A549 treated with dexamethasone at 1 μM for 4 hours (cell line): ENCODE measurements at places on chromosomes 16 and 17. TPM values are rescaled to one million over a fixed set of nuclear protein-coding genes. Genes with fewer than 3 reads are reported as not detected.

HOXB5 gene
- 0.88 to 2.5 TPM (median 2.0 TPM) in 5 replicates for total RNA-seq

C16orf89 gene
- not detected in 5 replicates for total RNA-seq

CHST6 gene
- total RNA-seq, result 0.14 to 0.33 TPM (median 0.22 TPM) in 5 replicates

SOST gene
- total RNA-seq, result not detected in 5 replicates

PRSS21 gene
- 0.18 to 0.19 TPM in 2 of 5 replicates, not detected in the others for total RNA-seq

C17orf100 gene
- 1.9 to 3.0 TPM (median 2.4 TPM) in 5 replicates for total RNA-seq

MYH8 gene
- 0.02 TPM in 1 of 5 replicates, not detected in the others for total RNA-seq

SRCIN1 gene
- total RNA-seq, result 1.6 to 3.3 TPM (median 2.4 TPM) in 5 replicates

CASKIN2 gene
- total RNA-seq, result 7.3 to 14.5 TPM (median 12.9 TPM) in 5 replicates

OTOP2 gene
- 0.04 to 0.09 TPM (median 0.06 TPM) in 4 of 5 replicates, not detected in the other for total RNA-seq

GNG13 gene
- not detected in 5 replicates for total RNA-seq

CARD14 gene
- total RNA-seq, result 0.22 to 0.42 TPM (median 0.38 TPM) in 5 replicates

CACNG5 gene
- 0.11 TPM in 1 of 5 replicates, not detected in the others for total RNA-seq

GJC1 gene
- 24.4 to 34.2 TPM (median 32.2 TPM) in 5 replicates for total RNA-seq

HES7 gene
- total RNA-seq, result 2.3 to 4.9 TPM (median 3.7 TPM) in 5 replicates

MT1H gene
- total RNA-seq, result not detected in 5 replicates

CRYBA1 gene
- total RNA-seq, result not detected in 5 replicates

NPIPA5 gene
- 3.8 to 5.0 TPM (median 4.6 TPM) in 4 of 5 replicates, not detected in the other for total RNA-seq

CIBAR2 gene
- total RNA-seq, result 0.08 TPM in 1 of 5 replicates, not detected in the others

CCL16 gene
- not detected in 5 replicates for total RNA-seq

KRTAP2-2 gene
- total RNA-seq, result not detected in 5 replicates

NACA2 gene
- total RNA-seq, result 0.13 TPM in 1 of 5 replicates, not detected in the others

HSF5 gene
- not detected in 5 replicates for total RNA-seq

PYY gene
- total RNA-seq, result 0.21 TPM in 1 of 5 replicates, not detected in the others

SCIMP gene
- total RNA-seq, result not detected in 5 replicates

TXNL4B gene
- 14.8 to 20.1 TPM (median 19.0 TPM) in 5 replicates for total RNA-seq

CHST4 gene
- total RNA-seq, result 0.05 TPM in 1 of 5 replicates, not detected in the others

ZMYND15 gene
- 0.32 to 0.52 TPM (median 0.40 TPM) in 5 replicates for total RNA-seq

HOXB6 gene
- 2.5 to 5.9 TPM (median 4.8 TPM) in 5 replicates for total RNA-seq

CCL11 gene
- not detected in 5 replicates for total RNA-seq

NSMCE1 gene
- 54.5 to 61.1 TPM (median 55.1 TPM) in 5 replicates for total RNA-seq

RECQL5 gene
- 21.9 to 27.7 TPM (median 26.7 TPM) in 5 replicates for total RNA-seq

HYDIN gene
- 0.21 to 0.53 TPM (median 0.37 TPM) in 5 replicates for total RNA-seq

TPSD1 gene
- not detected in 5 replicates for total RNA-seq

CRHR1 gene
- 0.05 to 0.54 TPM (median 0.09 TPM) in 4 of 5 replicates, not detected in the other for total RNA-seq

BCL7C gene
- 28.2 to 42.9 TPM (median 40.1 TPM) in 5 replicates for total RNA-seq

RHBDL1 gene
- total RNA-seq, result 0.26 to 1.6 TPM (median 1.2 TPM) in 5 replicates

FUS gene
- total RNA-seq, result 541 to 618 TPM (median 565 TPM) in 5 replicates

HBM gene
- not detected in 5 replicates for total RNA-seq

P2RX1 gene
- 0.02 to 0.04 TPM in 2 of 5 replicates, not detected in the others for total RNA-seq

TMEM88 gene
- total RNA-seq, result 0.16 to 1.2 TPM (median 0.64 TPM) in 5 replicates

MRPL27 gene
- 118 to 156 TPM (median 127 TPM) in 5 replicates for total RNA-seq

MPO gene
- total RNA-seq, result not detected in 5 replicates

GFAP gene
- 0.37 to 0.66 TPM (median 0.61 TPM) in 5 replicates for total RNA-seq

TEN1 gene
- total RNA-seq, result 20.4 to 22.4 TPM (median 22.0 TPM) in 5 replicates

SPATA32 gene
- total RNA-seq, result 0.08 to 0.14 TPM (median 0.12 TPM) in 5 replicates

PTX4 gene
- not detected in 5 replicates for total RNA-seq

KRT39 gene
- not detected in 5 replicates for total RNA-seq

CLDN7 gene
- 1.9 to 3.2 TPM (median 2.6 TPM) in 5 replicates for total RNA-seq

DNAI2 gene
- total RNA-seq, result not detected in 5 replicates

MEOX1 gene
- total RNA-seq, result not detected in 5 replicates

C17orf67 gene
- total RNA-seq, result 1.5 to 2.3 TPM (median 1.8 TPM) in 5 replicates

DPEP1 gene
- total RNA-seq, result 0.79 to 1.6 TPM (median 1.4 TPM) in 5 replicates

ITGAL gene
- 0.02 to 0.16 TPM (median 0.11 TPM) in 3 of 5 replicates, not detected in the others for total RNA-seq

SLC52A1 gene
- 0.34 to 1.0 TPM (median 0.65 TPM) in 5 replicates for total RNA-seq
